ENCODE measurements at places on chromosomes 3 and 15. TPM values are rescaled to one million over a fixed set of nuclear protein-coding genes. Genes with fewer than 3 reads are reported as not detected.

DNA sequence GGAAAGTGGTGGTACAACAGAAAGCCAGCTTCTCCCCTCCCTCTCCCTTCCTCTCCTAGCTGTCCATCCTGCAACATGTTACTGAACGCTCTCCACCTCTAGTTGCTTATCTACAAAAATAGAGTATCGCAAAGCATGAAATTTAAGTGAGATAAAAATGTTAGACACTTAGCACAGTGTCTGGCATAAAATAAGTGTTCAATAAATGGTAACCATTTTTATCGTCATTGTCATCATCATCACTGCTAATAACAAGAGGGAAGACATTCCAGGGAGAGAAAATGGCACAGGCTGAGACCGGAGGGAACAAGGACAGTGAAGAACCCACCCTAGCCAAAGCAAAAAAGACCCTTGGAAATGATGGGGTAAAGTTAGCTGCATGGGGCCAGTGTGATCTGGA lies 38.7 kb upstream of the SKOR1 start:
- no peak for DNase-seq

- peak; percentile 64 for DNase-seq
These were observed 55.6 kb downstream of the SMAD3 start for GRCh38 chr15:67120839-67121643.

GRCh38 chr3:53153980-53154379 lies 7.0 kb upstream of the PRKCD start:
- no peak for DNase-seq

DNA sequence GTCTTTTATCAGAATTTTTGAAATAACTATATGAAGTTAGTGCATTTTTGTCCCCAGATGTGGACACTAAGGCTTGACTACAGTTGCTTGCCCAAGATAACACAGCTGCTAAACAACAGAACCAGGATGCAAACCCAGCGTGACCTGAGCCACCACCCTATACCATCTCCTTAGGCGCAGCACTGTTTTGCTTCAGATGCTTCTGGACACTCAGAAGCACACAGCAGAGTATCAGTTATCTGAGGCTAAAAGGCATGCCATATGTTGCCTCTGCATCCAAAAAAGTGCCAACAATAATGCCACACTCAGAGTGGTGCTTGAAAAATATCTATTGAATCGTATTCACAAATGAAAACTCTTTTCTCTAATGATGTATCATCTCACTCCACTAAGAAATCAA lies 24.5 kb downstream of the KCNMB2 start:
- no peak for DNase-seq

DNA sequence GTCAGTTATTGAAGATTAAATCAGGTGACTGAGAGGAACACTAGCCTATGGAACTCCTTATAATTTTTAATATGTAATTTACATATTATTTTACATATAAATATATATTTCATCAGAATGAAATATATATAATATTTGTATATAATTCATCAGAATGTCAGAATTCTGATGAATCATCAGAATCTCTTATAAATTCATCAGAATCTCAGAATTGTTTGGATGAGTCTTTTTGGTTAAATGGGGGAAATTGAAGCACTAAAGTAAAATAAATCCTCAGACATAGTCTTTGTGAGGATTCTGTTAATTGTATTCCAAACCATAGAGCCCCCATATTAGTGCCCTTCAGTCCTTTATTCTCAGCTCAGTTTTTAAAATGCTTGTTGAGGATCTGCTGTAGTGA lies 15.4 kb downstream of the TCF12 start:
- DNase-seq: no peak

DNA sequence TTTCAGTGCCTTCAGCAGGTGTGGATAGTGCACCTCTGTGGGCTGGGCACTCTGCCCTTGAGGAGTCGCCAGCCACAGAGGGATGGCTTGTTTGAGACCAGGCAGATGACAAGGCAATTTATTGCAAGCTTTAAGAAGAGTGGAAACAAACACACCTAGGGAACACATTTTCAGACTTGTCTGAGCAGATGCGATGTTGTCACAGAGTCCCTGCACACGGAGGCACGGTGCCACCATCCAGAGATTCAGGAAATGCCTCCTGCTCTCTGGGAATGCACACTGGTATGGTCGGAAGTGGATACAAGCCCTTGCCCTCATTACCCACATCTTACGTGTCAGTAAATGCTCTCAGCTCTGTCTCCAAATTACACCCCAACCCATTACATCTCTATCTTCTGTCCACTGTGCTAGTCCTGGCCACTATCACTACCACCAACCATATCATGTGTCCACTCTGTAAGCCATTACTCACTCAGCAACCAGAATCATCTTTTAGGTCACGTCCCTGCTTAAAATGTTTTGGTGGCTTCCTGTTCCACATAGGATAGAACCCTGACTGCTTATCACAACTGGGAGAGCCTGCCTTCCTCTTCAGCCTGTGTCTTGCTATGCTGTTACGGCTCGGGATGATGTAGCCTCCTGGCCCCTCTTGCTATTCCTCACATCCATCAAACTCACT lies 196.9 kb downstream of the SLCO3A1 start:
- no peak for DNase-seq

DNA sequence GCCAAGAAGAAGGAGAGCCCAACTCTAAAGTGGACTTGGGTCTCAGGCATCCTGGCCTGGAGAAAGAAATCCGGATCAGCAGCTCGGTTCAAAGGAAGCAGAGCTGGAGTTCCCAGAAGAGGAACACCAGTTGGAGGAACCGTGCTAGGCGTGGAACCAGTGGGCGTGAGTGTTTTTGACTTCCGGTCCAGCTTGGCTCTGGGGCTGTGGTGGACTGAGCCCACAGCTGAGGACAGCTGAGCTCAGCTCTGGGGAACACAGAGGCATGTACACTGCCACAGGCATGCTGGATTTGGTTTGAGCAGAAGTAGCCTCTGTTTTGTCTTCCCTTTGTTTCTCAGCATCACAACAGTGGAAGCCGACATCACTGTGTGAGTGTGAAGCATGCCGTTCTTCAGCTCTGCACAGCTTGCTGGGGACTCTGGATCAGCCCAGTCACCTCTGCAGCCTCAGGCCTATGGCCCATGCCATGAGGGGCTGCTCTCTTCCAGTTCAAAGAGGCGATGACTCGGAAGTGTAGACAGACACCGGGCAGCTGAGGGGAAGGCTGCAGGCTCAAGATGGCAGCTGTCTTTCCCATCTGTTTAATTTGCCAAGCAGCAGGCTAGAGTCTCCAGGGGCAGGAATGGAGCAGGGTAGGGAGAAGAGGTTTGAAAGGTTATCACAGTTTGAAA lies 185.8 kb upstream of the UBE3A start:
- no peak for DNase-seq

DNA sequence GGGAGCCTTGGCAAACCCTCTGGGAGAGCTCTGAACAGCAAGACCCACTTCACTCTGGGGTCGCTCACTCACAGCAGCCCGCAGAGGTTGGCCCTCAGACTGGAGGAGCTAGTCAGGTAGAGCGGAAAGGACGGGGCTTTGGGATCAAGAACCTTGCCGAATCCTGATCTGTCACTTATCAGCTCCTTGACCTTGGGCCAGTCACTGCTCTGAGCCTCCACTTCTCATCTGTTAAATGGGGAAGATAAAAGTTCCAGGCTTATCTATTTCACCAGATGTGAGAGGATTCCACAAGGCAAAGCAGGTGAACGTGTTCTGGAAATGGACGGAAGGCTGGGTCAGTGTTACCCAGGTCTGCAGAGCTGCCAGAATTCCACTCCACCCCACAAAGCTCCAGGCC lies 29.4 kb downstream of the SEMA5B start:
- no peak for DNase-seq

DNA sequence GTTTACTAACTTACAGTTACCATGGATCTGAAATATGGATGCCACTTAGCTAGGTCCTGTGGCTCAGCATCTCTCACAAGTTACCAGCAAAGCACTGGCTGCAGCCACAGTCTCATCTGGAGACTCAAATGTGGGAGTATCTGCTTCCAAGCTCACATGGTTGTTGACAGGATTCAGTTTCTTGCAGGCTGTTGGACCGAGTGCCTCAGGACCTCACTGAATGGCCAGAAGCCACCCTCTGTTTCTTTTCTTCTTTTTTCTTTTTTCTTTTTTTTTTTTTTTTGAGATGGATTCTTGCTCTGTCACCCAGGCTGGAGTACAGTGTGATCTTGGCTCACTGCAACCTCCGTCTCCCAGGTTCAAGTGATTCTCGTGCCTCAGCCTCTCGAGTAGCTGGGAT lies 20.1 kb upstream of the AMOTL2 start:
- no peak for DNase-seq

- DNase-seq: no peak
These were observed 1389.3 kb upstream of the ALCAM start for GRCh38 chr3:103977417-103977816.

DNA sequence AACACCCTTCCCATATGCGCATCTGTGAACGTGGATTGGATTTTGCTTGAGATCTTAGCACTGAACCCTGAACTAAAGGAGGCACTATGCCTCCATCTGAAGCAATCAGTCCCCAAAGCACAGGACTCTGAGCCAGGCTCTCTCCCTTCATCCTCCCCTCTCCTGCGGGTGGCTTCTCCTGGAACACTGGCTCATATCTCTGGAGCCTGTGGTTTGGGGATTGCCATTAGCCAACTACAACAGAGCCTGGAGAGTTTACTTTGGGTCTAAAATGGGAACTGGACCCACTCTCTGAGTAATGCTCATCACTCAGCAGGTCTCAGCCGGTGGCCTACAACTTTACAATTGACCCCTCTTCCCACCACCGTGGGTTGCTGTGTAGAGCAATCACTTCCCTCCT lies 190.8 kb upstream of the HES1 start:
- DNase-seq: no peak

DNA sequence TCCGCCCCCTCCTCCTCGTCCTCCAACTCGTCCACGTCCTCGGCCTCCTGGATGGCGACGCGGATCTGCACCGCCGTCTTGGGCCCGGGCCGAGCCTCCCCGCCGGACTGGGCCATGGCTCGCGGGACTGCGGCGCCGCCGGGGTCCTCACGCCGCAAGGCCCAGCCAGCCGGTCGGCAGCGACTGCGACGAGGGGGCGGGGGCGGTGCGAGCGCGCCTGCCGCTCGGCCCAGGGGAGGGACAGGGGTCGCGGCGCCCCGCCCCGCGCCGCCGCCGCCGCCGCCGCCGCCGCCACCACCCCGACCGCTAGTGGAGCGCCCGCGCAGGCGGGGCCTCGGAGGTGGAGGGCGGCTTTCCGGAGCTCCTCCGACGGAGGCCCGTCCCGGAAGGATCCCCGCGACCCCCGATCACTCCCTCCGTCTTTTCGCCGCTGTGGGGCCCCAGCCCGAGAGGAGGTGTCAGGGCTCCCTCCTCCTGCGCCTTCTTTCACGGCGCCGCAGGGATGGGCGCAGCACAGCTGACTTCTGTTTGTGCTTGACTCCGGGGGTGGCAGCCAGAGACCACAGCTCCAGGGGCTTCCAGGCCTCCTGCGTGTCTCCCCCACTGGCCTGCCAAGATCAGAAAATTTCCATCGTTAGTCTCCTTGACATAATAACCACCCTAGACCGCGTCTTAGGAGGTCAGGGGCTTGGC lies at the start of gene LARP6:
Gene LARP6, minus strand, starts transcription at position 185 of the 693 bp plus-strand sequence. Its CDS starts 69 bp downstream, at position 116.
- DNase-seq: peak; percentile 28

GRCh38 chr3:177603148-177603603 lies 405.9 kb upstream of the TBL1XR1 start:
- no peak for DNase-seq

DNA sequence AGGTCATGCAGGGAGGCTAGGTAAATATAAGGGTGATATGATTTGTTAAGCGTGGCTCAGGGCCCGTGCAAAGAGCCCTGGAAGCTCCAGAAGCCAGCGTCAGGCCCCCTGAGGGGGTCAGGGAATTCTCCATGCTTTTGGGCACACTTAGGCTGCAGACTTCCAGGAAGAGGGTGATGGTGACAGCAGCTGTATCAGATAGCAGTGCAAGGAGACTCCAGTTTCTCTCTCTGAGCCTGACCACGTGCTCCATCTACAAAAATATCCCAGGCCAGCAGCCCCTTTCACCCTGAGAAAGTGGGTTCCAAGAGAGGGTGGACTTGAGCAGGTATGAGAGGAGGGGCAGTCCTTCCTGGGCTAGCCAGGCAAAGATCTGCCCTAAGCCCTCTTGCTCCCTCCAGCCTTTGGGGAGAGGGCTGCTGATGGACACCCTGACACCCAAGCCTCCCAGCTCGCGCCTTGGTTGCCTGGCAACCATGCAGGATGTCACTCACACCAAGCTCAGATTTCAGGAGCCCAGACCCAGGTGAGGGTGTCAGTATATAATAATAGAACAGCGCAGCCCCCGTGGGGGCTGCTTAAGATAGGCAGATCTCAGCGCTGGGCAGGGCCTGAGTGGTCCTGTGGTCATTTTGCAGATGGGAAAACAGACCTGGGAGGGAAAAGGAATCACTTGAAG lies 35.8 kb downstream of the ATP2B2 start:
- no peak for DNase-seq

DNA sequence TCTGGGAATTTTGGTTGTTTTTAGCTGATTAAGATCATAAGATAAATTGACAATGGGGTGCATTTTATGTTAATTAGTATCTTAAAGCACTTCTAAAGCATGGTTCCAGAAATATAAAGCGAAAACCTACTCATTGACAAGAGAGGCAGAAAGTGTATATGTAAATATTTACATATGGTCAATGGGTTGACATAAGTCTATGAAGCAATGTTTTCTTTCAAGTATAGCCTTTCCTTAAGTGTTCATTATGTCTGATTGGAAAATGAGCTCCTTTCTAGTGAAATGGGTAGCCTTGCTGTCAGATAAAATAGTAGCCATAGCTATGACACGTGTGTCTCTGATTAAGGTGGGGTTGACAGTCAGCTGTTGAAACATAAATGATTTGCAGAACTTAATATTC lies 365.2 kb upstream of the AGTR1 start:
- DNase-seq: no peak

DNA sequence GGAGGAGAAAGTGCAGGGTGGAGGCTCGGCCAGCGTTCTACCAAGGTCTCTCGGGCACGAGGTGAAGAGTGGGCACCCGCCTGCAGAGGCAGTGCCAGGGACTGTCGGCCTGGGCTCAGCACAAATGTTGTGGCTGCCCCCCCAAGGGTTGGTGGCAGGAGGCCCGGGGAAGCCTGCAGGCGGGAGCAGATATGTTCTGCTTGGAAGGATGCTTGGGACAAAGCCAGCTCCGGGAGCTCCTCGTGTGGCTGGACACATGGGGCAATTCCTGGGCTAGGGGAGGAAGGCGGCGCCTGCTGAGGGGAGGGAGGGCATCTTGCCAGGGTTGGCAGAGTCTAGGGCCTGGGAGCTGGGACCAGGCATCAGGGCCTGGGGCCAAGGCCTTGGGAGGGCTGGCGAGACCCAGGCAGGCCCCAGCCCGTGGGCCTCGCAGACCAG lies 30.4 kb upstream of the FBLN2 start:
- no peak for DNase-seq

DNA sequence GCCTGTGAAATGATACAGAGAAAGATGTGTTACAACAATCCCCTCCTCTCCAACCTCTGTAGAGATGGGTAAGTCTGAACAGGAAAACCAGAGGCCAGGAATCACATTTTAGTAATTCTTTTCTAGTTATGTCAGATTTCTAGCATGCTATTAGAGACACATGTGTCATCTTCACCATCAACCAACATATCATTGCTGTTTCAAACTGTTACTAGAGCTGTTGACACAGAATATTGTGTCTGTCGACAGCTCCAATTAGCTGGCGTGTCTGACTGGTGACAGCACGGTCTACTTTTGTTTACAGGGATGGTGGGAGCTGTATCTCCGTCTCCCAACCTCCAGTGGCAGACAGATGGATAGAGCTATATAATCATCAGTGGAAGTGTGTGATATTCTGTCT lies 393.2 kb downstream of the SOX2 start:
- DNase-seq: peak; percentile 15

The CADM2 gene
- not detected for total RNA-seq

The PRSS50 gene
- total RNA-seq: not detected

The CCR5 gene
- not detected for total RNA-seq

The SPINK8 gene
- total RNA-seq: not detected

The FMN1 gene
- 3.4 TPM for total RNA-seq

The TGM4 gene
- total RNA-seq: not detected

The SLC51B gene
- not detected for total RNA-seq

The CFAP100 gene
- not detected for total RNA-seq
